ENCODE measurements at places on chromosomes 11 and 22. TPM values are rescaled to one million over a fixed set of nuclear protein-coding genes. Genes with fewer than 3 reads are reported as not detected.

The MMP7 gene
- total RNA-seq: not detected

DNA sequence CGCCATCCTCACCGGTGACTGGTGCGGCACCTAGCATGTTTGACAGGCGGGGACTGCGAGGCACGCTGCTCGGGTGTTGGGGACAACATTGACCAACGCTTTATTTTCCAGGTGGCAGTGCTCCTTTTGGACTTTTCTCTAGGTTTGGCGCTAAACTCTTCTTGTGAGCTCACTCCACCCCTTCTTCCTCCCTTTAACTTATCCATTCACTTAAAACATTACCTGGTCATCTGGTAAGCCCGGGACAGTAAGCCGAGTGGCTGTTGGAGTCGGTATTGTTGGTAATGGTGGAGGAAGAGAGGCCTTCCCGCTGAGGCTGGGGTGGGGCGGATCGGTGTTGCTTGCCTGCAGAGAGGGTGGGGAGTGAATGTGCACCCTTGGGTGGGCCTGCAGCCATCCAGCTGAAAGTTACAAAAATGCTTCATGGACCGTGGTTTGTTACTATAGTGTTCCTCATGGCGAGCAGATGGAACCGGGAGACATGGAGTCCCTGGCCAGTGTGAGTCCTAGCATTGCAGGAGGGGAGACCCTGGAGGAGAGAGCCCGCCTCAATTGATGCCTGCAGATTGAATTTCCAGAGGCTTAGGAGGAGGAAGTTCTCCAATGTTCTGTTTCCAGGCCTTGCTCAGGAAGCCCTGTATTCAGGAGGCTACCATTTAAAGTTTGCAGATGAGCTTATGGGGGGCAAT, 1.1 kb downstream of the NEAT1 start:
- DNase-seq: peak; percentile 53

The SYCE3 gene
- not detected for total RNA-seq

The CREBZF gene
- 24.6 TPM for total RNA-seq

DNA sequence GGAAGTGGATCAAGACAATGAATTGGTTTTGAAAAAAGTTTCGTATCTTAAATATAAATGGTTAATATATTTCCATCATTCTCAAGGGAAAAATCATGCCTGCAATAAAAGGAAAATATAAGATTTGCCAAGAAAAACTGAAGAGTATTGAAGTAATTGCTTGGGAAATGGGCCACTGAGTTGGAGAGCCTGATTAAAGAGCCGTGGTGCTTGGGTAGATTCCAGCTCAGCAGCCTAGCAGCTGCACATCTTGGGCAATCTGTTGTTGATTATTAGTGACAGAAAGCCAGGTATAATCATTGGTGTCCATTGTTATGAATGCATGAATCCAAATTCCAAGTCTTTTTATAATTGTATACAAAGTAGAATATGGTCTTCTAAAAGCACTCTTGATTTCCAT, 800.9 kb upstream of the CHORDC1 start:
- no peak for DNase-seq

- no peak for DNase-seq
These were observed 29.0 kb downstream of the TIMP3 start for GRCh38 chr22:32830473-32830872.

- DNase-seq: no peak
These were observed 195.9 kb upstream of the SESN3 start for GRCh38 chr11:95426823-95427462.

- no peak for DNase-seq
These were observed 177.5 kb upstream of the CTSC start for GRCh38 chr11:88515002-88515401.

The SLC7A4 gene
- total RNA-seq: not detected

DNA sequence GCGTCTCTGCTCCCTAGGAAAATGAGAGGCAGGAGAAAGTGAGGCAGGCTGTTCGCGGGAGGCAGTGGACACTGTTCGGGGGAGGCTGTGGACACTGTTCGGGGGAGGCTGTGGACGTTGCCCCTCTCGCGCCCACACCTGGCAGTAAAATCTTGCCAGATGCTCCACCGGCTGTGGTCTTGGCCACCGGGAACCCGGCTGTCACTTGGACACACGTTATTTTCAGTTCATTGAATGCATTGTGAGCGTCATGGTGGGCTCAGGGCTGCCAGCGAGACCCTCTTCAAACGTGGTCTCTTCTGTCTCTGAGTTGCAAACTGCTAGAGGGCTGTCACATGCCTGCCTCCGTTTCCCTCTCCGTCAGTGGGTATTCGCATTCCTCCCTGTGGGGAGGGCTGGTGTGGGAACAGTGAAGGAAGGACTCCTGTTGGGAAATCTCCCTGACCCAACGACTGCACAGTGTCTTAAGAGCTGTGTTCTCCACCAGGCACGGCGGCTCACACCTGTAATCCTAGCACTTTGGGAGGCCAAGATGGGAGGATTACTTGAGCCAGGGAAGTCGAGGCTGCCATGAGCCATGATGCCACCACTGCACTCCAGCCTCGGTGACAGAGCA, 1.4 kb downstream of the PRR5 start:
- DNase-seq: no peak

The RAB6A gene
- 40.2 TPM for total RNA-seq

The SMC1B gene
- not detected for total RNA-seq

DNA sequence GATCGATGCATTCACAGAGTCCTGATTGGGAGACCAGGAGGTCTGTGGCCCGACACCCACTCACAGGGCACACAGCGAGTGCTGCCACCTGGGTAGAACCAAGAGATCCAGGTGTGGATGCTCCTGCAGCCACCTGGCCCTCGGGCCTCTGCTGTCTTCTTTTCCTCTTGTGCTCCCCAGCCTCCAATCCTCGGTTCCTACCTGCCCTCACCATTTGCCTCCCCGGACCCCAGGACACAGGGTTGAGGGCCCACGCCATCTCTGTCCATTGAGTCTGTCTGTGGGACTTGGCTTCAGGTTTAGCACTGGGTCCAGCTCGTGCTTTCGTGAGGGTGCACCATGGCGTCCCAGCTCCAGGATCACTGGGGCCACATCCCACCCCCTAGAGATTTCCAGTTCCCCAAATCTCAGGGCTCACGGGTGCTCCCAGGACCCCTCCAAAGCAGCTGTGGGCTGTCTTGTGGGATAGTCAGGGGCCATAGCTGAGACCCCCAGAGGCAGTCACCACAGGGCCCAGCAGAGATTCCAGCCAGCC, 591.1 kb downstream of the BRD1 start:
- DNase-seq: no peak

The ME3 gene
- total RNA-seq: 6.2 TPM

GRCh38 chr11:81673001-81673400, 1060.7 kb downstream of the FAM181B start:
- no peak for DNase-seq

The CBLIF gene
- not detected for total RNA-seq

The DCHS1 gene
- total RNA-seq: 12.0 TPM

The RTN4RL2 gene
- not detected for total RNA-seq

DNA sequence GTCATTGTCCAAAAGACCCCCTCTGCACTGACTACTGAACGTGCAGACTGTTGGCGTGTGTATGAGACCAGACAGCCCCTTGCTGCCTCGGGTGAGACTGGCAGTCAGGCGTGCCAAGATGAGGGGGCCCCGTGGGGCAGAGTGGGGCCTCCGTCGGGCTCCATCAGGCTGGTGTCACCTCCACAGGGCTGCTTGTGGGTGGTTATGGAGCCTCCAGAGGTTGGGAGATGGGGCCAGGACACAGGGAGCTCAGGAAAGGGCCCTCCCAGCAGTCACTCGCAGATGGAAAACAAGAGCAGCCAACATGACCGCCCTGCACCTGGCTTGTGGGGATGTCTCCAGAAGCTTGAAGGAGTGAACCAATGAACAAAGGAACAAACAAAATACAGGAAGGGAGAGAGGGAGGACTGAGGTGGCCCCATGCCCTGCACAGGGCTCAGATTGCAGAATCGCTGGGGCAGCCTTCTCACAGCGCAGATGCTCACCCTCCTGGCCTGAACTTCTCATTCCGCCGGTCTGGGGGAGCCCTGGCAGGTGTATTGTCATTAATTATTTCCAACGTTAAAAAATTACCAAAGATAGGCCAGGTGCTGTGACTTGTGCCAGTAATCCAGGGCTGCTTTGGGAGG, 5.5 kb upstream of the PHLDA2 start:
- no peak for DNase-seq

The DEPDC7 gene
- 22.5 TPM for total RNA-seq

DNA sequence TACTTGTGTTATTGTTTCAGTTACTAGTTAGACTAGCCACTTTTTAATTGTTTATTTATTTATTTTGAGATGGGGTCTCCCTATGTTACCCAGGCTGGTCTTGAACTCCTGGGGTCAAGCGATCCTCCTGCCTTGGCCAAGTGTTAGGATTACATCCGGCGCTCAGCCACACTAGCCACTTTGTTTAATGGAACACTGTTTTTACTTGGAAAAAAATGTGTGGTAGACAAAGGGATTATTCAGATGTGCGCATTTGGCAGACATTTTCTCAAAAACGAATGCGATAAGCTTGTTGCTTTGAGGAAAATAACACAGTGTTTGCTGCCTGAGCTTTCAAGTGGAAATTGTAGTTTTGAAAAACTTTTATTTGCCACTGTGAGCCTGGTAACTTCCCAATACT, 51.0 kb downstream of the CTNND1 start:
- no peak for DNase-seq

GRCh38 chr11:13135385-13136271, 126.5 kb downstream of the RASSF10 start:
- DNase-seq: no peak

The LRRC55 gene
- not detected for total RNA-seq

GRCh38 chr22:50276143-50276542, 6.0 kb upstream of the MAPK11 start:
- no peak for DNase-seq

DNA sequence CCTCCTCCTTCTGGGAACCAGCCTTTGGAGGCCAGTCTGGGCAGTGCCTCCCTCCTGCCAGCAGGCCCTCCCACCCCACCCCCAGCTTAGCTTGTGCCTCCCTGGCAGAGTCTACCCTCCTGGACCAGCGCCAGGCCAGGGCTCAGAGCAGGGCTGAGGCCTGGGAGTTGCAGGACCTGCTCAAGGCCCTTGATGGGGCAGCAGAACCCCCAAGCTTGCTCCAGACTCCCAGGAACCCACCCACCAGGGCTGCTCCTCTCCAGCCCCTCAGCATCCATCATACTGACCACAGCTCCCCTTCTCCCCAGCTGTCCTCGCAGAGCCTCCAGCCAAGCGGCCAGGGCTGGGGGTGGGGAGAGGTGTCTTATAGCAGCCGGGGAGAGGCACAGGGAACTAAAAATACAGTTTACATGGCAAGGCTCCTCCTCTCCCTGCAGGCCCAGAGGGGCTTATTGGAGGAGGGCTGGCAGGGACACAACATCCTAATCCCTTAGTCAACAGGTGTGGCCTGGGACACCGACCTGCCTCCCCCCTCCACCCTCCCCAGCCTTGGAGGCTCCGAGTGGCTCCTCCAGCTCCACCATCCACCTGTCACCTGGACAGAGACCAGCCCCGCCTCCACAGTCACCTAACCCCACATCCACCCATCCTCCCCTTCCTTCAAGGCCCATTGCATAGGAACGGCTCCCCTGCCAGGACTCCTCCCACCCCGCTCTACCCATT, 5.2 kb upstream of the MB start:
- DNase-seq: no peak

DNA sequence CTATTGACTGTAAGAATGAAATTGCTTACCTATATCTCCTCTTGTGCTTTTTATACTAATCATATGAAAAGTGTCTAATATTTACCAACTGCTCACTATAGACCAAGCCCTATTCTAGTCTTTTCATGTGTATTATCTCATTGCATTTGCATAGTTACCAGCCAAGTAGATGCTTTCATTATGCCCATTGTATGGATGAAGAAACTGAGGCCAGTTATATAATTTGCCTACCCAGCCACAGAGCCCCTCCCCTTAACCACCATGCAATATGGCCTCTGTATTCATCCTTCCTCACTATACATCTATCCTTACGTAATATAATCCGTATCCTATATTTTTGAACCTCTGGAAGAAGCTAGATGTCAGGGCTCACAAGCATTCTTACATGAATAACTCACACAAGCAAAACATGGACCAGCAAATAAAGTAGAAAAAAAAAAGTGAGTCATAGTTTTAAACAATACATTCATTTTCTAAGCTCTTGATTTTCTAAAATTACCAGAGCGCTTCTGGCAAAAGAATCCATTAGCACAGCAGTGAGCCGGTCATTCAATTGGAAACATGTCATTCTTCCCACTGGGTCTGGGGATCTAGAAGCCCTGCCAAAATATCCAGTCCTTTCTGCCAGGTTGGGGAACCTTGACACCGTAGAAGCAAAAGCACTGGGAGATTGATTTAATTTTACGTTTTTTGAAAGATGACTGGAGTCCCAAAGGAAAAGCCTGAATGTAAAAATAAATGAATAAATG, 80.0 kb downstream of the C11orf91 start:
- no peak for DNase-seq

The RAB36 gene
- total RNA-seq: 0.42 TPM

GRCh38 chr11:94281324-94281723, 23.1 kb upstream of the IZUMO1R start:
- DNase-seq: no peak

DNA sequence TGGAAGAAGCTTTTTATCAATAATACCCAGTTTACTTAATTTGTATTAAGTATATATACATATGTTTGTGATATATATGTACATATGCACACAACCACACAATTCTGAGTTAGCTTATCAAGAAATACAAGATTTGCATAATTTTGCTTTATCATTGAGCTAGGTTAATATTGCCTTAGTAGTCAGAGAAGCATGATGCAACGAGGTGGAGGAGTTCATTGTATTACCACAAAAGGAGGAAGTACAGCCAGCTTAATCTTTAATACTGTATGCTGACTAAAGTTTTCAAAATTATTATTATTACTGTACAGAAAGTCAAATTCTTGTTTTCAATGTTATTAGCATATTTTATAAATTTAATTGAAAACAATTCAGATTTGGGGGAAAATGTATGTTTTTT, 278.4 kb upstream of the PDGFD start:
- no peak for DNase-seq

GRCh38 chr11:111225881-111226280, 19.6 kb upstream of the POU2AF2 start:
- no peak for DNase-seq

DNA sequence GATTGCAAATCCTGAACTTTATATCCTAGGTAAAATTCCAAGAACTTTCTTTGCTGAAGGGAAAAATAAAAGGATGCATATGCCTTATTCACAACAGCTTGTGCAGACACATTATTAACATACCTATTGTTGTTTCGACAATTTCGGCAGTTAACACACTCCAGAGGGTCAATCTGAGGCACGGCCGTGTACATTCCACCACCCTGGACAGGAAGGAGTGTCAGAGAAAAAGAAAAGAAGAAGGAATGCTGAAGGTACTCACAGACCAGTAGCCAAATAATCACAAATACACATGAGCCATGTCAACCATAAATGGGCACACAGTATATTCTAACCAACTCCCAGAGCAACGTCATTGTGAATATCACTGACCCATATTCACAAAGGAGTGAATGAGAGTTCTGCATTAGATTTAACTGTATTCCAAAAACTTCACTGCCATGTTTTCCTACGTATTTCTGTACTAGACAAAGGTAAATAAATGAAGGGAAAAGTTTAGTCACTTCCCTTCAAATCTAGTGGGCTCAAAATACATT, 32.4 kb downstream of the VSIG10L2 start:
- no peak for DNase-seq

GRCh38 chr11:113603277-113604059, 102.6 kb downstream of the TMPRSS5 start:
- peak; percentile 12 for DNase-seq

GRCh38 chr11:34502949-34503348, 10.6 kb downstream of the ELF5 start:
- no peak for DNase-seq

The RBMXL2 gene
- total RNA-seq: not detected

The UBQLNL gene
- 0.05 TPM for total RNA-seq

The PDGFB gene
- total RNA-seq: not detected

The SMIM35 gene
- total RNA-seq: not detected

- DNase-seq: no peak
These were observed 52.4 kb downstream of the LARGE2 start for GRCh38 chr11:45974806-45975205.
